GM12892 (cell line): ENCODE measurements at places on chromosomes 12 and 14.

DNA sequence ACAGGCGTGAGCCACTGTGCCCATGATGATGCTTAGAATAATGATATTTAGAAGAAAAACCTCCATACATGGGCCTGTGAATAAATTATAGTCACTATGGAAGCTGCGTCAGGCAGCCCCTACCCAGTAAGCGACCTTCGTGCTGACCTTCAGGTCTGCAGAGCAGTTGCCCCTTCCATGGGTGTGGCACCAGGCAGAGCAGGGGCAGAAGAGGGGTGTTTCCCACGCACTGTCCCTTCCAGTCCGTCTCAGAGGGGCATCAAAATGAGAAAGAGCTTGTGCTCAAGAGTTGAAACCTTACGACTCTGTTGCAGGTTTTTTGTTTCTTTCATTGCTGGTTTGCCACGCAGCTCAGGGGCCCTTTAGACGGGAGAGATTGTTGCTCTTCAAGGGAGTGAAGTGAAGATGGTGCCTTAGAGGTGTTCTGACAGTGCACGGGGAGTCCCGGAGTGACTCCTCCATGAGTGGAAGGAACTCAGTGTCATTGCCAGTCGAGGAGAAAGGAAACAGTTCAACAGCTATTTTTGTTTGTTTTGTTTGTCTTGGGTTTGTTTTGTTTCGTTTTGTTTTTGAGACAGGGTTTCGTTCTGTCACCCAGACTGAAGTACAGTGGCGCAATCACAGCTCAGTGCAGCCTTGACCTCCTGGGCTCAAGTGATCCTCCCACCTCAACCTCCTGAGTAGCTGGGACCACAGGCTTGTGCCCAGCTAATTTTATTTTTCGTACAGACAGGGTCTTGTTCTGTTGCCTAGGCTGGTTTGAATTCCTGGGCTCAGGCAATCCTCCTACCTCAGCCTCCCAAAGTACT is 13.9 kb downstream of the CKB start:
- no peak for DNase-seq

DNA sequence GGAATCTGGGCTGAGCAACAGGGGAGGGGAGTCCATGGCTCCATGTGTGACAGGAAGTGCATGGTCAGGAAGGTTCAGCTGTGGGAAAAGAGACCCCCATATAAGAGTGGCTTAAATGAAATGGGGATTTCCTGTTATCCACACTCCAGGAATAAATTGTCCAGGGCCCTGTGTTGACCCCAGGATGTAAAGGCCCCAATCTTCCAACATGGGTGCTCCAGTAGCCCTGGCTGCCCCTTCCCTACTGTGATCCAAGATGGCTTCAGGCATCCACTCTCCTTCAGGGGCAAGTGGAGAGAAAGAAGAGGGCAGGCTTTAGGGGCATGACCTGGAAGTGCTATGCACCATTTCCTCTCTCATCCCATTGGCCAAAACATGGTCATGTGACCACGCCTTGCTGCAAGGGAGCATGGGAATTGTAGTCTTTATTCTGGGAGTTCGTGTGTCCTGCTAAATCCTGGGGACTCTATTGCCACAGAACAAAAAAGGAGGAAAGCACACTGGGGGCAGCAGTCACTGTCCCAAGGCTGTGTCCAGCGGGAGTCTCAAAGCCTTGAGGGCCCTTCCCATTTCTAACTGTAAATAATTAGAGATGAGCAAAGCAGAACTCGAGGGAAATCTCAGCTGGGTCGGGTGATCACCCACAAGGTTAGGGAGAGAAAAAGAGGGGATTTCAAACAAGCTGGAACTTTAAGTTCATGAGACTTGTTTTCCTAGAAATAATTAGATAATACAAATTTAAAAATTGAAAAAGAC is 289.2 kb downstream of the ADGRD1 start:
- DNase-seq = no peak

GRCh38 chr12:71250166-71250565 is 92.4 kb upstream of the TSPAN8 start:
- no peak for DNase-seq

- DNase-seq = no peak
These were observed 676.1 kb upstream of the TMEM132C start for GRCh38 chr12:127590868-127591267.

DNA sequence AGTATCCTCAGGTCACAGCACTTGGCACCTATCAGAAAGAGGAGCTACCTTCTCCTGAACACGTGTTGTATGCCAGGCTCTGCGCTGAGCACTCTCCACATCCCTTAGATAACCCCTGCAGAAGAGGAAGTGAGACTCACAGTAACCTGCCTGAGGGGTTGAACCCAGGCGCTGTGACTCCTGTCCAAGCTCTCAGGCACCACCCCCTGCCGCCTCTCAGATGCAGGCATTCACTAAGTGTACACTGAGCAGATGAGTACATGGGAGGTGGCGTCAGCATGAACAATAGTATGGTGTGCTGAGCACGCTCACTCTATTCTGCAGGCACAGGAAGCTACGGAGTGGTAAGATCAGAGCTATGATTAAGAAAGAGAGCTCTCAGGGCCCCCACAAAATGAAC is 21.0 kb upstream of the RIC8B start:
- DNase-seq = peak; percentile 56

GRCh38 chr14:25067600-25067999 is 17.7 kb upstream of the STXBP6 start:
- DNase-seq = no peak

GRCh38 chr14:85437148-85437547 is 92.8 kb upstream of the FLRT2 start:
- no peak for DNase-seq

GRCh38 chr12:30794020-30794419 is 39.3 kb upstream of the CAPRIN2 start:
- DNase-seq = no peak

DNA sequence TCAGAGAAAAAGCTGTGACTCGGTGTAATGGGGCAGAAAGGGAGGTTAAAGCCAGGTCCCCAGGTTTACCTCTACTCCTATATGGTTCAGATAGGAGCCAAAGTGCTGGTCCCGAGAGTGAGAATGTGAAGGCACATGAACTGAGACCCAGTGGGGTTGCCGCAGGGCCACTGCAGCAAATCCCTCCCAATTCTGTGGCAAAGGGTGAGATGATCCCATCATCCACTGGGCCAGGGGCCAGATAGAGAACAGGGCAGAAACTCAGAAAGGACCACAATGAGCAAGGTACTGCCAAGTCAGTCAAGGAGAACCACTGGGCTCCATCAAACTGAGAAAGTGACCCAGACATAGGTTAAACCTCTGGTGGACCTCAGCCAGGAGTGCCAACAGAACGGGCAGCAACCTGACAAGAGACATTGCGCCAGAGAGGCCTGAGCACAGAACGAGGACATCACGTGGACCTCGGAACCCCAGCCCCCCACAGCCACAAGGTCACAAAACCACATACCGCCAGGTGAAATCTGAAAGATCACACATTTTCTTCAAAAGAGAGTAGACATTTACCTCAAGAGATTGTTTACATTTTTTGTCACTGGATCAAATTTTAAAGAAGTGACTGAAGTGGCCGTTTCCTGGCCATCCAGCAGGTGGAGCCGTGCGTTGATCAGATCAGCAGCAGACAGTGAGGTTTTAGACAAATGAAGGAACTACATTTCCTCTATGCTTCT is 20.5 kb upstream of the ITPR2 start:
- DNase-seq = peak; percentile 29
